ENCODE measurements at places on chromosomes 7 and 10. TPM values are rescaled to one million over a fixed set of nuclear protein-coding genes. Genes with fewer than 3 reads are reported as not detected.

Gene ITGA8
- total RNA-seq: 0.51 TPM

- peak; percentile 94 for DNase-seq
These were observed 2.9 kb upstream of the HMX3 start for GRCh38 chr10:123132576-123133477.

GRCh38 chr7:132837529-132837928 is 244.4 kb downstream of the CHCHD3 start:
- DNase-seq: no peak

Gene DKK1
- total RNA-seq: 6.8 TPM

Gene NYAP1
- total RNA-seq: 2.2 TPM
